ENCODE measurements at places on chromosomes 6 and 20. TPM values are rescaled to one million over a fixed set of nuclear protein-coding genes. Genes with fewer than 3 reads are reported as not detected.

MEI4 gene
- total RNA-seq, result not detected

ZC2HC1B gene
- not detected for total RNA-seq

MUC22 gene
- not detected for total RNA-seq

RSPO3 gene
- total RNA-seq, result not detected

RIPPLY2 gene
- 1.4 TPM for total RNA-seq

LY6G6F gene
- not detected for total RNA-seq

CEBPB gene
- total RNA-seq, result 77.6 TPM

TNNC2 gene
- total RNA-seq, result 0.73 TPM

MMS22L gene
- total RNA-seq, result 12.1 TPM

PRPF6 gene
- 57.7 TPM for total RNA-seq

ARMC12 gene
- 0.20 TPM for total RNA-seq

UBD gene
- total RNA-seq, result not detected
